Stimulated activated CD4-positive, alpha-beta T cell treated with anti-CD3 and anti-CD28 coated beads, TNF-alpha, amount 100 ng/mL, for 4 hours (primary cell): ENCODE measurements at places on chromosomes 1 and 21.

DNA sequence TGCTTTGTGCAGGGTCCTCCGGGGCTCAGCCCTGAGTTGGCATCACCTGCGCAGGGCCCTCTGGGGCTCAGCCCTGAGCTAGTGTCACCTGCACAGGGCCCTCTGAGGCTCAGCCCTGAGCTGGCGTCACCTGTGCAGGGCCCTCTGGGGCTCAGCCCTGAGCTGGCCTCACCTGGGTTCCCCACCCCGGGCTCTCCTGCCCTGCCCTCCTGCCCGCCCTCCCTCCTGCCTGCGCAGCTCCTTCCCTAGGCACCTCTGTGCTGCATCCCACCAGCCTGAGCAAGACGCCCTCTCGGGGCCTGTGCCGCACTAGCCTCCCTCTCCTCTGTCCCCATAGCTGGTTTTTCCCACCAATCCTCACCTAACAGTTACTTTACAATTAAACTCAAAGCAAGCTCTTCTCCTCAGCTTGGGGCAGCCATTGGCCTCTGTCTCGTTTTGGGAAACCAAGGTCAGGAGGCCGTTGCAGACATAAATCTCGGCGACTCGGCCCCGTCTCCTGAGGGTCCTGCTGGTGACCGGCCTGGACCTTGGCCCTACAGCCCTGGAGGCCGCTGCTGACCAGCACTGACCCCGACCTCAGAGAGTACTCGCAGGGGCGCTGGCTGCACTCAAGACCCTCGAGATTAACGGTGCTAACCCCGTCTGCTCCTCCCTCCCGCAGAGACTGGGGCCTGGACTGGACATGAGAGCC is 22.7 kb downstream of the COL6A1 start:
- no peak for DNase-seq

DNA sequence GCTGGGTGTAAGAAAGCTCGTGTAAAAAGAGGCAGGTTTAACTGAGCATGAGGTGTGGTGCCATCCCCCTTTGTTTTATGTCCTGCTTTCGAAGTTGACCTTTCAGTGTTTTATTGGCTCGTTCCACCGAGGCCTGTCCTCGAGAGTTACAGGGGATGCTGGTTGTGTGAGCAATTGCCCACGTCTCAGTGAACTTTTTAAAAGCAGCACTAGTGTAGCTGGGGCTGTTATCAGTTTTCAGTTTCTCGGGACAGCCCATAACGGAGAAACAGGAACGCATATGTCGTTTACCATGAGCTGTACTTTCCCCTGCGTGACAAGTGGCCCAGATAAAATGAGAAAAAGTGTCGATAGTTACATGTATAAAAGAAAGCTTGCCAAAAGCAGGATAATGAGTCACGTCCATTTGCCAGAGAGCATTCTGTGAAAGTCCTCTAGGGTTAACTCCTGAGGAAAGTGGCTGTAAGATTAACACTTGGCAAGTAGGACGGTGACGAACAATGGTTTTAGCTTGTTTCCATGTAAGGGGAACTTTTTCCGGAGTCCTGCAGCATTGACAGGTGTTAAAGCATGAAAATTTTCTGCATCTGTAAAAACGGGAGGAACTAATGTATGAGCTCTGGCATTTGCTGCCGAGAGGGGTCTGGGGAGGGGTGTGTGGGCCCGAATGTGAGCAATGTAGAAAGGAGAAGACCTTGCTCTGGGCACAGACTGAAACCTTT is 7.8 kb upstream of the LRRC47 start:
- no peak for DNase-seq

- DNase-seq, result no peak
Observed at GRCh38 chr1:235045034-235045690, 83.5 kb downstream of the TOMM20 start.

DNA sequence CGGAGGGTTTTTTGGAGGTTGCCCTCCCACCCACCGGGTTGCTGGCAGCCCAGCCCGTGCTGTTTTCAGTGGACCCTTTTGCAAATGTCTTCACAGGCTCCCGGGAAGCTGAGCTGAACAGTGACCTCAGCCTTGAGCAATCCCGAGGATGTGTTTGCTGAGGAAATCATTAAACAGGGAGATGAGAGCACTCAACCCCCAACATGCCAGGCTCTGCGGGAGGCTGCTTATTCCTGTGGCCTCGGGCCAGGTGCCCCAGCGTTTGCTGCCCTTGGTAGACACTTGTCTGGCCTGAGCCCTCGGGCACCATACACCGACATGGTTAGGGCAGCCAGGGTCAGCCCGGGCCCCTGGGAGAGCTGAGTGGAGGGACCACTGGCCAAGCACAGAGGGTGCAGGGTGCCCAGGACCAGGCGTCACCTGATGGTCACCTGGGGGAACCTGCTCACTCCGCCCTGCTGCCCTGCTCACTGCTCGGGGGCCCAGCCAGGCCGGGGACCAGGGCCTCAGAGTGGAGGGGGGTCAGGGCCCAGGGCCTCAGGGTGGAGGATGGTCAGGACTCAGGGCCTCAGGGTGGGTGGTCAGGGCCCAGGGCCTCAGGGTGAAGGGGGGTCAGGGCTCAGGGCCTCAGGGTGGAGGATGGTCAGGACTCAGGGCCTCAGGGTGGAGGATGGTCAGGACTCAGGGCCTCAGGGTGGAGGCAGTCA is 42.5 kb upstream of the POFUT2 start:
- no peak for DNase-seq

DNA sequence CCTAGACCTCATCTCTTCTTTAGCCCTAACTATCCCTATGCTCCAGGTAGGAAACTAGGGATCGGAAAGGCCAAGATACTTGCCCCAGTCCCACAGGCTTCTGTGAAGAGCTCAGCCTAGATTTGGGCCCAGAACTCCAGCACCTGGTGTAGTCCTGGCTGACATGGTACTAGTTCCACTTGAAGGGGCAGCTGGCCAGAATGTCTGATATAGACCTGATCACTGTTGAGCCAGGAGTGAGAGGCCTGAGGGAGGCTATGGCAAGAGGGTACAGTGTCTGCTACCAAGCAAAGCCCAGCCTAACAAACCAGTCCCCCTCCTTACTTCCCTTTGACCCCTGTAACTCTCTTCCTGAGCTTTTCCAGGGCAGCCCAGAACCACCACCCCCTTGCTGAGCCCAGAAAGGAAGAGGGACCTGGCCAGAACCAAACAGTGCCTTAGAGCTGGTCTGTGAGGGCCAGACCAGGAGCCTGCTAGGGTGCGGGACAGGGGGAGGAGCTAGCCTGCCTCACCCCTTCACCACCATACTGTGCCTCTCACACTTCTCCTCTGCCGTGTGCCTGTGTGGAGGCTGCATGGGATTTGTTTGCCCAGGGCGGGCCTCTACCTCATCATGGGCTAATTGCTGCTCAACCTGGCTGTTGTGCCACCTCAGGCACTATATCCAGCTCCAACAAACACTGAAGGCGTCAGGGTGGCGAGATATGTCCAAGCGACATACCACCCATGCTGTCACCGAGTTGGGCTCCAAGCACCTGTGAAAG is 10.9 kb downstream of the POMGNT1 start:
- DNase-seq, result no peak

DNA sequence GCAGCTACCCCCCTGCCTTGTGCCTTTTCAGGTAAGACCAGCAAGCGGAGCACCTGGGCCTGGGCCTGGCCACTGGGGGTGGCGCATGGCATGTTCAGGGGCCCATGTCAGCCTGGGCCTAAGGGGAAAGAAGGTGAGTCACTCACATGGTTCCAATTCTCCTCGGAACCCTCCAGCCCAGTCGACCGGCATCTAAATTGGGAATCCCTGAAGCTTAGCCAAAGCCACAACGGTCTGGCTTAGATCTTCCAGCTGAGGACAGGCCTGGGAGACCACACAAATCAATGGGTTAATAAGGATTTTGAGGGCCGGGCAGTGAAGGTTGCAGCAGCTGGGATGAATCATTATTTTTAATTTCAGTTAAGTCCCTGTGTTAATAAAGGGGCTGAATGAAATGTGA is 145.1 kb upstream of the SMYD2 start:
- no peak for DNase-seq

DNA sequence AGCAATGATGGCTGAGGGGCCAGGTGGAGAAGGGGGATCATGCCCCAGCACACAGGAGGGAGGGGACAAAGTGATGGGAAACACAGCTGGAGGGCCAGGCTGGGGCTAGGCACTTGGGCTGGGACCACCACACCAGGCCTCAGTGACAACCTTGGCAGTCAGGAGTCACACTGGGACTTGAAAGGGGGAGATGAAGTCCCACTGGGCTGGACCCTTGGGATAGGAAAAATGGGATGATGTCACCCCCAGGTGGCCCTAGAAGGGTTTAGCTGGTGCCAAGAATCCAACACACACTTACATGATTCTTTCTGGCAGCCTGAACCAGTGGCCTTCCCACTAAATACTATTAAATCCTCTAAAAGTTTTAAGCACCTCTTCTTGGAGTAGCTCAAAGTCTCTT is 17.1 kb downstream of the ZBTB17 start:
- DNase-seq, result no peak

DNA sequence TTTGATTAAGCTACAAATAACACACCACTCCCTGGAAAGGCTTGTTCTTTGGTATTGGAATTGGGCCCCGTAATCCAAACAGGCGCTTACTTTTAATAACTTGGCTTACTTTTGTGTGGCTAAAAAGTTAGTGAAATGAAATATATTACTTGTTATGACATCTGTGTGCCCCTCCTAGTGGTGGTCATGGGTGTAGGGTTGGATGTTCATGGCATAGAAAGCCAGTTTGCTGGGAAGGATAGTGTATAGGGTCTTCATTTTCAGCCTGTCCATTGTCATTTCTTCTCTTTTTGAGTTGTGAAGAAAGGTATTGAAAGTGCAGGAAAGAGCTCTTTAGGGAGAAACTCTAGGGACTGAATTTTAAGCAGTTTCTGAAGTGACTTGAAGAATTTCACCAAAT is 5.9 kb downstream of the CDC14A start:
- no peak for DNase-seq
